ENCODE measurements at places on chromosomes 11 and 22. TPM values are rescaled to one million over a fixed set of nuclear protein-coding genes. Genes with fewer than 3 reads are reported as not detected.

BUD13 gene
- 11.9 TPM for total RNA-seq

SEPTIN5 gene
- total RNA-seq = 9.6 TPM

NPAS4 gene
- total RNA-seq = 0.29 TPM

LRRC56 gene
- total RNA-seq = 0.73 TPM

MLC1 gene
- total RNA-seq = not detected

MMP27 gene
- 0.44 TPM for total RNA-seq

ZBTB16 gene
- under 0.01 TPM for total RNA-seq

APLNR gene
- total RNA-seq = not detected

SAA1 gene
- not detected for total RNA-seq

TRIM49 gene
- total RNA-seq = not detected

All from smooth muscle cell of trachea (primary cell).